ENCODE measurements at places on chromosomes 3 and 15. TPM values are rescaled to one million over a fixed set of nuclear protein-coding genes. Genes with fewer than 3 reads are reported as not detected.

Gene LIPC
- total RNA-seq = 0.86 TPM

Gene VPS13C
- 80.9 TPM for total RNA-seq

Gene SLC51A
- total RNA-seq = not detected

Gene TMEM108
- total RNA-seq = 0.32 TPM

Gene MESP2
- total RNA-seq = 0.32 TPM

Gene SI
- total RNA-seq = not detected

Gene C3orf49
- not detected for total RNA-seq

Gene DPPA2
- total RNA-seq = not detected

Gene CALML4
- total RNA-seq = 1.7 TPM

Gene CSTA
- total RNA-seq = not detected

Gene RBP2
- not detected for total RNA-seq

Gene CACNA2D2
- not detected for total RNA-seq

Gene SAMMSON
- not detected for total RNA-seq

Gene UBE2E1
- 62.2 TPM for total RNA-seq

Gene GJD2
- not detected for total RNA-seq

Gene PLSCR1
- 32.2 TPM for total RNA-seq

Gene MRAS
- total RNA-seq = 46.4 TPM

Gene SAMD7
- not detected for total RNA-seq

Gene DCLK3
- total RNA-seq = under 0.01 TPM

Gene MITF
- 13.5 TPM for total RNA-seq

Gene ILDR1
- total RNA-seq = not detected

Gene DAZL
- total RNA-seq = not detected

Gene ERC2
- 0.43 TPM for total RNA-seq

Gene ZNF501
- 5.2 TPM for total RNA-seq

Gene SSUH2
- 0.32 TPM for total RNA-seq

Gene CLDND1
- total RNA-seq = 54.4 TPM

Gene PLA2G4E
- total RNA-seq = not detected

Gene BBS4
- 22.9 TPM for total RNA-seq

Gene GP5
- not detected for total RNA-seq

Gene ERICH6
- total RNA-seq = 0.43 TPM

Gene STRIT1
- not detected for total RNA-seq

Gene CFAP100
- total RNA-seq = not detected

Gene MESP1
- under 0.01 TPM for total RNA-seq

Gene UCN2
- 6.0 TPM for total RNA-seq

Gene SCAPER
- 9.1 TPM for total RNA-seq

Gene CHDH
- total RNA-seq = 0.32 TPM

Gene TRIM59
- total RNA-seq = 29.6 TPM

Gene KBTBD12
- not detected for total RNA-seq

Gene SYNPR
- not detected for total RNA-seq

Gene MYRIP
- not detected for total RNA-seq

Gene MASP1
- total RNA-seq = 198 TPM

Gene TGM5
- not detected for total RNA-seq

Gene CNTN4
- 6.9 TPM for total RNA-seq
